ENCODE measurements at places on chromosomes 4 and X.

- DNase-seq, result no peak
Observed at GRCh38 chr4:52956691-52957090, 94.6 kb downstream of the RASL11B start.

DNA sequence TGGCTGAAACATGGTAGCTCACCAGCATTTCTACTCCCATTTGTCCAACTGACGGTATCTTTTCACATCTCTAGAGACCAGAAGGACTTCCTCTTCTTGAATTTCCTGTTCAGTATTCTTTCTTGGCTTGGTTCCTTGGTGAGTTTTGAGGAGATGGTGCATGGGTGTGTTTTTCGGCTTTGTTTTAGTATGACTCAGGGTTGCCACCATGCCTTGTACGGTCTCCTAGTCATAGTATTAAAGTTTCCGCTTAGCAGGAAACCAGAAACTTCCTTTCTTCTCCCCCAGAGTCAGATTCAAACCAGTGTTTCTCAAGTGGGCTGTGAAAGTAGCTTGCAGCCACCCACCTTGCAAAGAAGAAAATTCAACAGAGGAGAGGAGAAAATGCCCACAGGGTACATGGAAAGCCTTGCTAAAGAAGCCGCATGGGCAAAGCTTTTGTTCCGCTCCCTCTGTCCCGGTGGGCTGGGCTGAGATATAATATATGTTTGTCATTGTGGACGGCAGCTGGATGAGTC lies 5.7 kb downstream of the CD99 start:
- peak; percentile 71 for DNase-seq

DNA sequence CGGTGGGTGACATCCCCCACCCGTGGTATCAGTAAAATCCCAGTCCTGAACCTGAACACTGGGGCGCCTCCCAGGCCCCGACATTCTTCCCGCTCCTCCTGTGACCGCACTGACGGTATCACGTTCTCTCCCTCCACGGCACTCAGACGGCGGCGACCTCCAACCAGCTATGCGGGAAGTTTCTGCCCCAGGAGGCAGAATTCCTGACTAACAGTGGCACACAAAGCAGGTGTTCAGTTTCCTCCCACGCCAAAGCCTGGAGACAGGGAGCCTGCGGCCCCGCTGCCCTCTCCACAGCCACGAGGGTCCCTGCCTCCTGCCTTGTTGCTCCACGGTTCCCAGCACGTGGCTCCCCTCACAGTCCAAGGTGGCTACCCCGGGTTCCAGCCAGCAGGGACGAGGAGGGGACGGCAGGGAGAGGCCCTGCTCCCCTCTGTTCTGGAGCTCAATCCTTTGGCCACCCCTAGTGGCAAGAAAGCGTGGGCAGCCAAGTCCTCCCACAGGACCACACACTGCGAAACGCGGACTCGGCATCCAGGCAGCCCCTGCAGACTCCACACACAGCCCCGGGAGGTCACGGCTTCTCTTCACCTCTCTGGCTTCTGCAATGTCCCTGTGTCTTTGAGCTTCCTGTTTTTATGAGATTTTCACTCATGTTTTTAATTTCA lies 15.2 kb downstream of the CTBP1 start:
- DNase-seq, result no peak

DNA sequence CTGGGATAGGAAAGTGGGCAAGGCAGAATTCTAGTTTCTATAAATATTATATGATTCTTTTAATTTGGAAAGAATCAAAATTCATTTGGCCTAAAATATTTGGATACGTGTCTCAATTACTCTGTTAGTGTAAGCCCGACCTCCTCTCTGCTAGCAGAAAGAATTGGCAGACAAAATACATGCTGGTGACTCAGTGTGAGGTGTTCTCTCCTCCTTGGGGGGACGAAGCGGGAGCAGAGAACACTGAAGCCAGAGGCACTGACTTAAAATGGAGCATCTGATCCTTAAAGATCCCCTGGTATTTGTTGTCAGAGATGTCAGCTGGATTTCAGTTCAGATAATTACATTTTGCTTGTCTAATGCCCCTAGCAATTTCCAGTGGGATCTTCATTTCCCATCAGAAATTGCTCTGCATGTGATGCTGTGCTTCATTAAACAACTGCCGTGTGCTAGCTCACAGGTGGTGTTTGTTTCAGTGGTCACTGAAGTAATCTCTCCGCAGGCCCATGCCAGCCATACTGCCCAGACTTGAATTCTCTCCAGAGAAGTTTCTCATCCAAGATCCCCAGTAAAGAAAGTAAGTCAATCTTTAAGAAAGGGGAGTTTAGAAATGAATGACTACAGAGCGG lies 188.7 kb upstream of the TLL1 start:
- DNase-seq, result no peak

DNA sequence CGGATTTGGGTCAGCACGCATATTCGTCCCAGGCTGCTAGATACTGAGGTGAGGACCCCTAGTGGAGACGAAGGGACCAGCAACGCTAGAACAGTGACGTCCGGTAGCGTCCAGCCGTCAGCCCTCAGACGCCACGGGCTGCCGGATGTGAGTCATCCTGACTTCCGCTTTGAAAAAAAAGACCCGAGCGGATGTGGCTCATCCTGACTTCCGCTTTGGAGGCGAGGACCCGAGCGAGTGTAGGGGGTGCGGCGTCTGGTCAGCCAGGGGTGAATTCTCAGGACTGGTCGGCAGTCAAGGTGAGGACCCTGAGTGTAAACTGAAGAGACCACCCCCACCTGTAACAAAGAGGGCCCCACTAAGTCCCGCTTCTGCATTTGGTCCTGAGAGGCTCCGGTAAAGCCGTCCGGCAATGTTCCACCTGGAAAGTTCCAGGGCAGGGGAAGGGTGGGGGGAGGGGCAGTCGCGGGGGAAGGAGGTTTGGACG lies at the start of gene MAGEB2:
TSS of gene MAGEB2 (plus strand) at position 207 of the 487 bp plus-strand sequence. CDS start 3,018 bp downstream, outside the sequence.
- DNase-seq, result no peak

Data from activated CD4-positive, alpha-beta memory T cell treated with anti-CD3 and anti-CD28 coated beads, Interleukin-2, amount 10 ng/mL, durations not matched to agents 7 days and 5 days (primary cell).